Sigmoid colon (tissue), 7 donors: ENCODE measurements at places on chromosomes 1 and 21. TPM values are rescaled to one million over a fixed set of nuclear protein-coding genes. Genes with fewer than 3 reads are reported as not detected.

The IL12RB2 gene
- 1.5 TPM for total RNA-seq

The FABP3 gene
- 26.3 TPM for total RNA-seq

- H3K4me1 ChIP-seq: no peaks in the 10 kb centered on the region
- no peaks in the 10 kb centered on the region for H3K36me3 ChIP-seq
- no peaks in the 10 kb centered on the region for H3K27me3 ChIP-seq
- DNase-seq: no peak
- H3K27ac ChIP-seq: no peak overlapping the region
Observed at GRCh38 chr1:211729238-211729637, 53.8 kb upstream of the NEK2 start.

The AGL gene
- 31.7 TPM for total RNA-seq

The OLIG2 gene
- not detected for total RNA-seq

The OR2L2 gene
- not detected for total RNA-seq

GRCh38 chr1:222861062-222861461 is 46.2 kb downstream of the DISP1 start:
- H3K27me3 ChIP-seq: no peaks in the 10 kb centered on the region
- no peaks in the 10 kb centered on the region for H3K4me1 ChIP-seq
- DNase-seq: no peak
- no peak overlapping the region for H3K27ac ChIP-seq
- no peak overlapping the region for H3K4me3 ChIP-seq

DNA sequence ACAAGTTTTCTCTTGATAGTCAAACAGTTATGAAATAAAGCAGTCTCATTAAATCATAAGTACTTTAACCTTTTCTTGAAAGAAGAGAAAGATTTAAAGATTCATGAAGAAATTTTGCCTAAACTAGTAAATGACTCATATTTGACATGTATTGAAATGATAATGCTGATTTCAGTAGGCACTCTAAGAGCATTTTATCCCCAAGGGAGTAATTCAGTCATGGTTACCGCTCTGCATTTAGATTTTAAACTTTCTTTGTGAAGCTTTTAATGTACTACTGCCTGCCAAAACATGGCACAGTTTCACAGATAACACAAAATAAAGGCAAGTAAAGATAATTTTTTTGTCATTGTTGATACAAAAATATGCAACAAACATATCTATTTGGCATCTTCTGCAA is 6.8 kb downstream of the USH2A start:
- H3K27ac ChIP-seq: no peak overlapping the region
- no peaks in the 10 kb centered on the region for H3K36me3 ChIP-seq
